NCI-H2081 (cell line): ENCODE measurements at places on chromosomes 2 and 18.

GRCh38 chr18:22434973-22435608 lies 17.4 kb upstream of the CTAGE1 start:
- no peak for DNase-seq

- no peak for DNase-seq
These were observed 125.8 kb downstream of the UBE2E3 start for GRCh38 chr2:181106229-181106628.

- DNase-seq = no peak
These were observed 555.2 kb upstream of the FANCL start for GRCh38 chr2:58796239-58796910.

DNA sequence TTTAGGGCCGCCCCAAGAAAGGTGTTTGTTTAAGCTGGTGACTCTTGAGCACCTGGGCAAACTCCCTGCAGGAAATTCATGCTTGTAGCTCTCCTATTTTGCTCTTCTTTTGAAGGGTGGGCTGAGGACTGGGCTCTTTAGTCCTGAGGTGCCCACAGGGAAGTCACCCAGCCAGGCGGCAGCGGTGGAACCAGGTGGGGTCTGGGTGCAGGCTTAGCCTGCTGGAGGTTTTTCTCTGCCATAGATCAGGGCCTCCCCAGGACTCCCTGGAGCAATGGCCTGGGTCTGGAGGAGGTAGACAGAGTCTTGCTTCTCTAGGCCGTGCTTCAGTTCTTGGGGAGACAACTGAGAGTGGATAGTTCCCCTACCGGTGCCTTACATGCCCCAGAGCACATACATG lies 99.9 kb downstream of the CLIP4 start:
- no peak for DNase-seq

DNA sequence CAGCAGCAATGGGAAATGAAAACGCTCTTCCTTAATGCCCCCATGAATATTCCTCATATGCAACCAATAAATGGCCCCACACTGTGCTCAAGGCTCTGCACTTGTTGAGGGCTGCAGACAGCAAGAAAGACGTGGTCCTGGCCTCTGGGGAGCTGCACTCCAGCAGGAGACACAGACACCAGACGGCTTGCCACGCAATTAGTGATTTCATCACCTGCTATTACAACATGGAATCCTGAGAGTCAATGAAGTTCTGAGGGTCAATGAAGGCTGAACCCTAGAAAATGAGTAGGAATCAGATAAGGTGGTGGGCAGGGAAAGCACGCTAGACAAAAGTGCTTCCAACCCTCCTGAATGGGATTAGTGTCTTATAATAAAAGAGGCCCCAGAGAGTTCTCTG lies 18.9 kb downstream of the CREG2 start:
- DNase-seq = no peak

- no peak for DNase-seq
These were observed 68.6 kb upstream of the YWHAQ start for GRCh38 chr2:9699139-9700108.

DNA sequence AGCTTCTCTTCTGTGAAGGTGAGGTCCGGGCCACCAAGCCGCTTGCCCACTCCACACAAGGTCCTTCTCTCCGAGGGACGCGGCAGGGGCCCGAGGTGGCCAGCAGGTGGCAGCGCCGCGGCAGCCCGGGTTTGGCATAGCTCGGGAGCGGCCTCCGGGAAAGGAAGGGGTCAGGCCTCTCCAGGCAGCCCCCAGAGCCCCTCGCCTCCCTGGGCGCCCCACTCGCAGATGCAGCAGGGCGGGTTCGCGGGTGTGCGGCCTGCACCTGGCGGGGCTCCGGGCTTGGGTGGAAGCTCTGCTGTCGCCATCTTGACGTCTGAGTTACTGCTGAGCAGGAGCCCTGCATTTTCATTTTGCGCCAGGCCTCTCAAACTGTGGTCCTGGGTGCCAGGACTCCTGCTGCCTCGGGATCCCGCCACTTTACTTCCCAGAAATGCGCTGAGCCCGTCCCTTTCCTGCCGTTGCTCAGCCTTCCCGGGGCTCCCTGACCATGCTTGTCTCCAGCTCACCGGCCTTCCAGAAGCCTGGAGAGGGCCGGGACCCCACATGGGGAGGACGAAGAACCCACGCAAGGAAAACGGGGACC lies 18.6 kb upstream of the NCL start:
- peak; percentile 11 for DNase-seq

- no peak for DNase-seq
These were observed 158.6 kb upstream of the SYT4 start for GRCh38 chr18:43435851-43436250.

GRCh38 chr2:143397884-143398614 lies 268.8 kb downstream of the ARHGAP15 start:
- no peak for DNase-seq

- DNase-seq = no peak
These were observed 345.3 kb upstream of the CDH20 start for GRCh38 chr18:60987963-60988362.

- DNase-seq = no peak
These were observed 290.8 kb upstream of the TANK start for GRCh38 chr2:160869411-160869810.

GRCh38 chr2:215828528-215829184 lies 184.7 kb downstream of the MREG start:
- peak; percentile 56 for DNase-seq

GRCh38 chr2:142472382-142472781 lies 341.6 kb upstream of the LRP1B start:
- DNase-seq = no peak

GRCh38 chr18:79864006-79864725 lies 66.4 kb downstream of the KCNG2 start:
- DNase-seq = no peak

GRCh38 chr18:54647176-54647575 lies 56.1 kb downstream of the DYNAP start:
- DNase-seq = peak; percentile 24

- DNase-seq = no peak
These were observed 182.0 kb downstream of the PID1 start for GRCh38 chr2:229088966-229089700.

DNA sequence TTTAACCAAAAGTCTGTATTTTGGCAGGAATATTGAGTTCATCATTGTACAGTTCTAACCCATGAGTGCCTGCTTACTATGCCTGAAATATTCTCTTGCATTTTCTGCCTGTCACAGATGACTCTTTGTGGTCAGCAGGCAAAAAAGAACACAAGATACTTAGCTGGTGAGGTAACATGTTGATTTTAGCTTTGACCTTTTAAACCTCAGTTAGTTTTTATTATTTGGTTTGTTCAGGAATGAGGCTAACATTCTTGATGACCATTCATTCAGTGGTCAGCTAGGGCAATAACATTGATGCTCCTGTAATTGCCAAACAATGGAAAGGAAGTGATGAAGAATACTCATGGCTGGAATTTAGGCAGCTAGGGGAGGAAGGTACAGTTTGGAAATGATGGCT lies 491.2 kb downstream of the PIK3C3 start:
- no peak for DNase-seq

DNA sequence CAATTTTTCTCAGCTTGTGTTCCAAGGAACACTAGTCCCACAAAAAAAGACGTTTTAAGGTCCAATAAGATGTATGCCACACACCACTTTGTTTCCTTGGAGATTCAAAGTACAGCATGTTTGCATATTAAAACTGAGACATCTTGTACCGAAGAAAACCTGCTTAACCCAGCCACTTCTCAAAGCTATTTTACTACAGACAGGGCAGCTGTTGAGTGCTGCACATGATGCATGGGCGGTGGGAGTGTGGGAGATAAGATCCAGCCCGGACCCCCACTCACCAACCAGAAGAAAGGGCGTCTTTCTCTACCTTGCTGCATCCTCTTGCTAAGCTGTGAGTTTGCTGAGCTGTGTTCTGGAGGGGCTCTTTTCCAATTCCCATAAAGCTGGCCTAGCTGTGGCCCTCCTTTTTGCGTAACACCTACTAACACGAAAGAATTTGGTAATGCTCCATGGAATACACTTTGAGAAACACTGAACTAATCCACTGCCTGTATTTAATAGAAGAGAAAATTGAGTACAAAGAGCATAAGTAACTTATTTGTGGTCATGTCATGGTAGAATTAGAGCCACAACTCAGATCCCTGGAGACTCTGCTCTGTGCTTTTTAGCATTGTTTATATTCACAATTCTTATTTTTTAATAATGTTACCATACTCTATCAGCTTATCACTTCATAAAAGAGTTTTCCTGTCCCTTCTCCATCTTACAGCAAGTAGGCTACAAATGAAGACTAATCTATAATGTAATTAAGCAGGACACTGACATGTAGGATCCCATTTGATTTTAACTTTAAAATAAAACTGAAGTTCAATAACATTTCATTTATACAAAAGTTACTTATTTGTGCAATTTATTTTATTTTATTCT lies 90.0 kb downstream of the PLEKHM3 start:
- DNase-seq = no peak

GRCh38 chr2:112936927-112937232 lies 25.9 kb downstream of the IL37 start:
- no peak for DNase-seq

DNA sequence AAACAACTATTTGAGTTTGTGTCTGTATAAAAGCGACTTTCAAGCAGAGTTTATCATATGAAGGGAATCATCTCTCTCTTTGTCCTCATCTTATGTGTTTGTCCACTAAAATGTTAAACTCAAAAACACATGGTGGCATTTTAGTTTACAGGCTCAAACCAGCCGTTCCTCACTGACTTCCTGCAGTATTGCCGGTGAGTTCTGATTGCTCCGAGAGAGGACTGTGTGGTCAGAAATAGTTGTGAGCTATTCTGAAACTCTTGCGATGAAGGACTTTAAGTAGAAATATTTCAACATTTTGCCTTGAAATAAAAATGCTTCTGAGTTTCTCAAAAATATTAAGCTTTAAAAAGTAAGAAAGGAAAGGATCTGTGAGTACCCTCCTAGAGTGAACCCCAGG lies 163.2 kb upstream of the CAVIN2 start:
- DNase-seq = no peak

- no peak for DNase-seq
These were observed 108.1 kb upstream of the KCTD1 start for GRCh38 chr18:26656431-26656943.

- DNase-seq = peak; percentile 61
These were observed 358.2 kb upstream of the UBE2E3 start for GRCh38 chr2:180621941-180622918.

- DNase-seq = no peak
These were observed 27.6 kb upstream of the GNAL start for GRCh38 chr18:11661430-11661829.

- no peak for DNase-seq
These were observed 336.5 kb downstream of the NBAS start for GRCh38 chr2:15224641-15225040.

DNA sequence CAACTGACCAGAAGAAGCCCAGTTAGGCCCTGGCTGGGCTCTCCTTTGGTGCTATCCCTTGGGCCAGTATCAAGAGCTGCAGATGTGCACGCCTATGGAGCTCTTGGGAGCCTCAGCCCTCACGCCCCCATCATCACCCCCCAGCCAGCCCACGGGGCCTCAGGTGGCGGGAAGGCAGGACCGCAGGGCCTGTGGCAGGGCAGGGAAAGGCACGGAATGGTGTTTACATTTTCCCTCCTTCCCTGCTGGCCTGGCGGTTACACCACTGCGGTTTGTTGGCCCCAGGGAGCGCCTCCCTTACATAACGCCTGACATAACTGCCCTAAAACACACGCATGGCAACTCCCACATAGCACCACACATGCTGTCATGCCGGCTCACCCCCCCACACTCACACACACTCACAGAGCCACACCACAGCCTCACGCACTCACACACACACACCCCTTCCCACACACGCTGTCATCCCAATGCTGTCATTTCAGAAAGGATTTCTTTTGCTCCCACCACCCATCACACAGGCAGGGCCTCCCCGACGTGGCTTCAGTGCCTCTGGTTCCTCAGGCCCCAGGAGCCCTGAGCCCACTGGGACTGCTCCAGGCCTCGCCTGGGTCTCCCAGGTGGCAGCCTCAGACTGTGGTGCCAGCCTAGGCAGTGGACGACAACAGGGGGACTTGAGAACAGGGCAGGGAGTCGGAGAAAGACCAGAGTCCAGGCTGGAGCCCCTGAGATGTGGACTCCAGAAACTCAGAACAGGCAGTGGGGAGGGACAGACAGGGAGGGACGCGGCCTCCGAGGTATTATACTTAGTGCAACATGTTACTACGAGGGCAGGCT lies 15.7 kb downstream of the ZFP36L2 start:
- DNase-seq = no peak

- no peak for DNase-seq
These were observed 41.1 kb upstream of the VIT start for GRCh38 chr2:36655453-36655852.

DNA sequence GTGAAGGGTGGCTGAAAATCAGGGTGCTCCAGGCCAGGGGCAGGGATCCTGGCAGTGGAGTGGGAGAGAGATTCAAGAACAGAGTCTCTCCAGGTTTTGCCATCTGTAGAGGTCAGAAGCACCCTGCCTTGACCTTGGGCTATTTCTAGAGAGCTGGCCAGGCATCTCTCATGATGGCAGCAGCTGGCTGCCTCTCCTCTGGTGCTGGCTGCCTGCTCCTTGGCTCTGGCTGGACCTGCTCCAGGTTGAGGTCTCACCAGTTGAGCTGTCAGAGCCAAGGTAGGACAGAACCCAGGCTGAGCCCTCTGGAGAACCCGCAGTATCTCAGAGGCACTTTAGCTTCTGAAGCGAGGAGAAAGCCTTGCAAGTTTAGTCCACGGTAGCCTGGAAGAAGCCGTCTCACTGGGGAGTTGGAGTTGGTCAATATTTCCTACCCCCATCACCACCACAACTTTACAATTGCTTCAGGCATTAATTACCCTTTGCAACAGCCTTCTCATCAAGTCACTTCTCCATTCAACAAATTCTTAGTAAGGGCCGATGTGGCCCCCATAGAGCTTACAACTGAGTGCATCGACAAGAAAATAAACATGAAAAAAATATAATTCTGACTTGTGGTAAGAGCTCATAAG lies 25.6 kb downstream of the GNLY start:
- DNase-seq = no peak

GRCh38 chr2:26521054-26521912 lies 43.4 kb upstream of the OTOF start:
- DNase-seq = peak; percentile 39

GRCh38 chr2:69132960-69133590 lies 120.1 kb downstream of the ANTXR1 start:
- no peak for DNase-seq

GRCh38 chr18:51767293-51767692 lies 569.8 kb upstream of the MEX3C start:
- DNase-seq = no peak

DNA sequence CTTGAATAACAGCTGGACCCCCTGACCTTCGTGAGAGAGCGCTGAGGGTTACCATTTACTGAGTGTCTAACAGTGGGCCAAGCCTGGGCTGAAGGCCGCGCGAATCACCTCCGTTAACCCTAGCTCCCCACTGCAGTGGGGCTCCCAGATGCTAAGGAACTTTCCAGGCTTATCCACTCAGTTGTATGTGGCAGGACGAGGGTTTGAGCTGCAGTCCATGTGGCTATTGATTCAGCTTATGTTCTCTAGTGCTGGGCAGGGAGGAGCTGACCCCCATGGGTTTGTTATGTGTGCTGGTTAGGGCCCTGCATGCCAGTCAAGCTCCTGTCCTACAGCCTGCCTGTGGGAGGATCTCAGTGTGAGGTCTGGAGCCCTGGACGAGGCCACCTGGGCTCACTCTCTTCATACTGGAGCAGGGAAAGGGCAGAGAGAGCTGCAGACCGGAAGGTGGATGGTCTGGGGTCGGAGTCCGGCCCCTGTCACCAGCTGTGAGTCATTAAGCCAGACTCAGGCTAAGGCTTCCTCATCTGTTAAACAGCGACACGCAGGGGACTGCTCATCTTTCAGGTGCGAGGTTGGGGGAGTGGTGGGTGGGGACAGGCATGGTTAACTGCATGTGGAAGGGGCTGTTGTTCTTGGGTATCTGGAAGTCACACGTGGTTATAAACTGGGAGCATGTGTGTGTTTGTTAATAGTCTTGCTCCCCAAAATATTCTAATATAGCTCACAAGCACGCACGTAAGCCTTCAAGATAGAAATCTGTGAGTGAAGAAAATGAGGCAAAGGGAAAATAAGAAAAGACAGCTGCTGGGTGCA lies 6.6 kb downstream of the PSD4 start:
- no peak for DNase-seq
